Keratinocyte (primary cell): ENCODE measurements at places on chromosomes 6 and 20. TPM values are rescaled to one million over a fixed set of nuclear protein-coding genes. Genes with fewer than 3 reads are reported as not detected.

Gene SSTR4
- polyA plus RNA-seq = not detected in 3 replicates

Gene BCAS4
- 13.8 to 23.1 TPM (median 19.0 TPM) in 3 replicates for polyA plus RNA-seq

Gene SNX21
- polyA plus RNA-seq = 5.2 to 8.6 TPM (median 6.9 TPM) in 3 replicates

Gene SIRPG
- polyA plus RNA-seq = 0.04 to 0.17 TPM in 2 of 3 replicates, not detected in the other

Gene RGS17
- polyA plus RNA-seq = 0.10 to 0.22 TPM (median 0.14 TPM) in 3 replicates

Gene DEFB114
- not detected in 3 replicates for polyA plus RNA-seq

Gene KCNK15
- polyA plus RNA-seq = 0.03 TPM in 1 of 3 replicates, not detected in the others

Gene PRPH2
- 0.01 to 0.05 TPM in 2 of 3 replicates, not detected in the other for polyA plus RNA-seq

Gene SLC13A3
- polyA plus RNA-seq = 3.8 to 4.5 TPM (median 3.9 TPM) in 3 replicates

DNA sequence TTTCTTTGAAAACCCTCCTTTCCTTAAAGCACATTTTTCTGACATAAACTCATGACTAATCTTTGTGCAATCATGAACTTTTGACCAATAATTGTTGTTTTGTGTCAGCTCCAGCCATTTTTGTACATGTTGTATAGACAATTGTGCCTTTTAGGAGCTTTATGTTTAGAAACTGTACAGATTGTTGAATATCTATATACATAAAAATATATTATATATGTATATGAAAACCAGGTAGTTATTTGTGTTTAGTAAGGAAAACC lies 125.7 kb upstream of the EDN1 start:
- DNase-seq = no peak

- no peak for DNase-seq
Observed at GRCh38 chr6:38715016-38715689, at the start of gene DNAH8. Gene DNAH8 (plus strand): TSS chr6:38715311. CDS start chr6:38722810, 7,499 bp downstream.

- no peak for DNase-seq
Observed at GRCh38 chr6:12507636-12508035, 208.9 kb upstream of the PHACTR1 start.

- no peak for DNase-seq
Observed at GRCh38 chr6:41047745-41048732, 5.0 kb upstream of the APOBEC2 start.

DNA sequence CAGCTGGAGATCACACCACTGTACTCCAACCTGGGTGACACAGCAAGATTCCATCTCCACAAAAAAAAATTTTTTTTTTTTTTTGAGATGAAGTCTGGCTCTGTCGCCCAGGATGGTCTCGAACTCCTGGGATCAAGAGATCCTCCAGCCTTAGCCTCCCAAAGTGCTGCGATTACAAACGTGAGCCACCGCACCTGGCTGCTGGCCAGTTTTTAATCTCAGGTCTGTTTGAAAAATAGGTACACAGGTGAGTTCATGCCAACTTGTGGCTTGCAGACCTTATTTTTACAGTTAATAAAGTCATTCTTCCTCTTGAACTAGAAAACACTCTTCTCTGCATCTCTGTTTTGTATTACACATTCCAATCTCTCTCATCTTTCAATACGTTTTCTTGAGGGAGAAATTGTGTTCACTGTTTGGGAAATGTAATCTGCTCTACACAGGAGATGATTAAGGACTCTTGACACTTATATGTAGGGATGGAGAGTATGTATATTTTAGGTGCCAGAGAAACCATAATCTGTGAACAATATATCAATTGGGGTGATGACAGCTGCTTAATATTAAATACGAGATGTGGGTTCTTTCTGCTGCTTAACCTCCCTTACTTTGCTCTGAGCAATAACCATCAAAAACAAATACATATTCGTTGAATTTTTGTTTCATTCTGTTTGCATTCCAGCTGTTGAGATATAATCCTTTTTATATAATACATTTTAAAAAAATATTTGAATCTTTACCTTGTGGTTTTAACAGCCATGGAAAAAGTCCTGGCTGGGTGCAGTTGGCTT lies 17.7 kb upstream of the RIPOR3 start:
- no peak for DNase-seq

DNA sequence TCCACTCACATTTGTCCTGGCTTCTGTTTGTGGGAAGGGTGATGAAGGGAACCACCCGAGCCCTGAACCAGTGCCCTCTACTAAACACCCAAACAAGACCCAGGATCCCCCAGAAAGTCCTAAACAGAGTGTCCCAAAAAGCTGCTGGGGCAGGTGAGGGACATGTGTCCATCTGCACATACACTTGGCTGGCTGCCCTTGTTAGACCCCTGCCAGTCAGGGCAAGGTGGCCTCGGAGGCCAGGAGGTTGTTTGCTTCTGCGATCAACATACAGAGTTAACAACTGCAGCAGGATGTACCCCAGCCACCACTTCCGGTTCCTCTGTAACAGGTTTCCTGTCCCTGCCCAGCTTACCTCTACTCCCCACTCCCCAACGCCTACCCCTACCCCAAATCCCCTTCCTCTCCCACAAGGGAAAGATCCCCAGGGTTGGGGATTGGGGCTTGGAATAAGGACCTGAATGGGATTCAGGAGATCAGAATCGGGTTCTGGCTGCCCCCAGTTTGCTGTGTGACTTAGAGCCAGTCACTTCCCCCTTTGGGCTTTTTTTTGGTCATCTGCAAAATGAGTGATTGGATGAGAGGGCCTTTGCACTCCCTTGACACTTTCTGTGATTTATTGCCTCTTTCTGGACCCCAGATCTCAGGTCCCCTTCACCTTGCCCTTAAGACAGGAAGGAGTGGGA lies 13.9 kb downstream of the DEF6 start:
- no peak for DNase-seq

GRCh38 chr6:1850121-1850839 lies 240.6 kb downstream of the FOXC1 start:
- DNase-seq = no peak

- DNase-seq = no peak
Observed at GRCh38 chr20:3461211-3461771, 9.5 kb upstream of the ATRN start.

DNA sequence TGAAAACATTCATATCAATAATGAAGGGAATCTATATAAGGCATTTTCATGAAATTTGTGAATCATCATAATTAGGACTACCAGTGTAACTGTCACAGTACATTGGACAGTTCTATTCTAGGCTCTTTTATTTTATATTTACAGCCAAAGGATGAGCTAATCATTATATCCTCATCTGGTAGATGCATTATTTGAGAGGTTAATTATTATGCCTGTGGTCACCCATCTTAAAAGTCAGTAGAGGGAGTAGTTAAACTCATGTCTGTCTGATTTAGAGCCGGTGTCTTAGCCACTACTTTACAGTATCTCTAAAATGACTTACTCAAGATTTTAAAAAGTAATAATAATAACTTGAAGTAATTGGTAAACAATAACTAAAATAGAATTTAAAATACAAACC lies 899.3 kb upstream of the MAP3K7 start:
- DNase-seq = no peak

- DNase-seq = no peak
Observed at GRCh38 chr6:55530931-55531330, 48.1 kb downstream of the HMGCLL1 start.

DNA sequence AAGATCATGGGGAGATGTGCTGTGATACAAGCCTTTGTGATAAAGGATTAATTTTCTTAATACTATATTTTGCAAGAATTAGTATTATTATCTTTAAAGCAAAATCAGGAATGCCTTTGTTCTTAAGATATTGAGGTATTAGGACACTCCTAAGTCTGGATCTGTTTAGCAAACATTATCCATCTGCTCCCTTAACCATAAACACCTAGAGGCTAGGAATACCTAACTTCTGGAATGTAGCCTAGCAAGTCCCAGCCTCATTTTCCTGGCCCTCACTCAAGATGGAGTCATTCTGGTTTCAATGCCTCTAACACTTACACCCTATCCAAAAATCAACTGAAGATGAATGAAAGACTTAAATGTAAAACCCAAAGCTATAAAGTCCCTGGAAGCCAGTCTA lies 106.3 kb upstream of the GJE1 start:
- DNase-seq = no peak

- DNase-seq = no peak
Observed at GRCh38 chr20:49400410-49400809, 82.1 kb downstream of the KCNB1 start.

- DNase-seq = no peak
Observed at GRCh38 chr6:9830808-9831207, 584.1 kb downstream of the TFAP2A start.

DNA sequence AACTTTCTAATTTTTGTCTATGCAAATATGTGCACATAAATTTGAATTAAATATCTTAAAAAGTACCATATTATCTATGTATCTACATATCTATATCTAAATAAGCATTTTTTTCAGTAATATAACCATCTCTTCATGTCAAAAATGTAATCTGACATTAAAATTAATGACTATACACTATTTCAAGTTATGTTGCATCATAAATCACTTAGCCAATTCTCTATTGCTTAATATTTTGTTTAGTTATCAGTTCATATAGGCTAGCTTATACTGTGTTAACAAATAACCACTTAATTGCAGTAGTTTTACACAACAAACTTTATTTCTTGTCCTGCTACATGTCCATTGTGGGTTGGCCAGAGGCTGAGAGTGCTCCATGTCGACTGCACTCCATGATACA lies 360.8 kb downstream of the EPM2A start:
- DNase-seq = no peak

GRCh38 chr20:58408603-58409246 lies 19.7 kb downstream of the VAPB start:
- no peak for DNase-seq

GRCh38 chr20:62876902-62877816 lies 15.5 kb upstream of the TCFL5 start:
- DNase-seq = no peak

GRCh38 chr6:34743625-34744293 lies 13.5 kb upstream of the SNRPC start:
- DNase-seq = no peak

DNA sequence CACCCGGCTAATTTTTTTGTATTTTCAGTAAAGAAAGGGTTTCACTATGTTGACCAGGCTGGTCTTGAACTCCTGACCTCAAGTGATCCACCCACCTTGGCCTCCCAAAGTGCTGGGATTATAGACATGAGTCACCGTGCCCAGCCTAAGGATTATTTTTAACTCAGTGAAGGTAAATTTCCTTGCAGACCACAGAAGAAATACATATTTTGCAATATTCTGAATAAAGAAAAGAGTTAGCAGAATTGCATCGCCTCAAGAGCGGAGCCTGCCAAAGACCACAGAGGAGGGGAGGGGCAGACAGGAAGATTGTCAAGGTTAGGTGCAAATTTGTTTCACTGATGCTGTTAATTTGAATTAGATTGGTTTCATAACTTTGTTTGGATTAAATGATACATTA lies 47.4 kb downstream of the SOD2 start:
- no peak for DNase-seq
